Epithelial cell of umbilical artery (primary cell): ENCODE measurements at places on chromosomes 3 and 15. TPM values are rescaled to one million over a fixed set of nuclear protein-coding genes. Genes with fewer than 3 reads are reported as not detected.

The KIF7 gene
- 8.1 and 9.9 TPM in 2 replicates for total RNA-seq

The ZNF501 gene
- total RNA-seq = 3.2 and 5.8 TPM in 2 replicates

The MYRIP gene
- 1.3 and 2.9 TPM in 2 replicates for total RNA-seq

The PIF1 gene
- total RNA-seq = 7.5 and 12.6 TPM in 2 replicates

The ARF4 gene
- total RNA-seq = 162 and 173 TPM in 2 replicates

The SLC28A1 gene
- not detected in 2 replicates for total RNA-seq

The IGF2BP2 gene
- 48.1 and 68.4 TPM in 2 replicates for total RNA-seq

The DUOXA2 gene
- not detected in 2 replicates for total RNA-seq

The UMPS gene
- 48.2 and 48.7 TPM in 2 replicates for total RNA-seq

The NAALADL2 gene
- total RNA-seq = 1.5 and 3.2 TPM in 2 replicates

The C3orf80 gene
- under 0.01 TPM in 1 of 2 replicates, not detected in the other for total RNA-seq

The XCR1 gene
- not detected in 2 replicates for total RNA-seq

The CELSR3 gene
- under 0.01 and 0.15 TPM in 2 replicates for total RNA-seq

The CCDC191 gene
- 1.1 and 1.6 TPM in 2 replicates for total RNA-seq

The TRPM1 gene
- total RNA-seq = under 0.01 TPM in 1 of 2 replicates, not detected in the other

The A4GNT gene
- not detected in 2 replicates for total RNA-seq

The MIX23 gene
- 45.1 and 72.3 TPM in 2 replicates for total RNA-seq

The HRG gene
- total RNA-seq = not detected in 2 replicates

The ARHGEF3 gene
- total RNA-seq = 2.6 and 9.3 TPM in 2 replicates

The GNB5 gene
- 24.4 and 36.0 TPM in 2 replicates for total RNA-seq

The CMTM7 gene
- 13.7 and 16.2 TPM in 2 replicates for total RNA-seq

The SLC35G2 gene
- 13.6 and 20.8 TPM in 2 replicates for total RNA-seq

The DUOX2 gene
- not detected in 2 replicates for total RNA-seq

The TMEM212 gene
- total RNA-seq = under 0.01 TPM in 1 of 2 replicates, not detected in the other

The MEX3B gene
- 5.8 and 10.6 TPM in 2 replicates for total RNA-seq

The CADM2 gene
- total RNA-seq = 0.46 and 0.65 TPM in 2 replicates

The GRK7 gene
- total RNA-seq = not detected in 2 replicates

The GLDN gene
- total RNA-seq = under 0.01 TPM in 1 of 2 replicates, not detected in the other

The EFHB gene
- total RNA-seq = 0.65 TPM in 1 of 2 replicates, not detected in the other

The EPB42 gene
- not detected in 2 replicates for total RNA-seq

The CPNE9 gene
- not detected in 2 replicates for total RNA-seq

The HHATL gene
- total RNA-seq = not detected in 2 replicates

The CD200R1 gene
- not detected in 2 replicates for total RNA-seq

The CLDND1 gene
- total RNA-seq = 151 and 176 TPM in 2 replicates
